Gastroesophageal sphincter (tissue), 4 donors: ENCODE measurements at places on chromosomes 6 and 20. TPM values are rescaled to one million over a fixed set of nuclear protein-coding genes. Genes with fewer than 3 reads are reported as not detected.
A peak's percentile ranks its signal among the peaks of the same experiment; 100 is the strongest.

GRCh38 chr6:30914854-30915590 is 984 bp downstream of the VARS2 start:
- ATAC-seq, result no peak

- ATAC-seq, result peak; percentile 46
These were observed 17.6 kb downstream of the CD109 start for GRCh38 chr6:73713426-73714147.

DNA sequence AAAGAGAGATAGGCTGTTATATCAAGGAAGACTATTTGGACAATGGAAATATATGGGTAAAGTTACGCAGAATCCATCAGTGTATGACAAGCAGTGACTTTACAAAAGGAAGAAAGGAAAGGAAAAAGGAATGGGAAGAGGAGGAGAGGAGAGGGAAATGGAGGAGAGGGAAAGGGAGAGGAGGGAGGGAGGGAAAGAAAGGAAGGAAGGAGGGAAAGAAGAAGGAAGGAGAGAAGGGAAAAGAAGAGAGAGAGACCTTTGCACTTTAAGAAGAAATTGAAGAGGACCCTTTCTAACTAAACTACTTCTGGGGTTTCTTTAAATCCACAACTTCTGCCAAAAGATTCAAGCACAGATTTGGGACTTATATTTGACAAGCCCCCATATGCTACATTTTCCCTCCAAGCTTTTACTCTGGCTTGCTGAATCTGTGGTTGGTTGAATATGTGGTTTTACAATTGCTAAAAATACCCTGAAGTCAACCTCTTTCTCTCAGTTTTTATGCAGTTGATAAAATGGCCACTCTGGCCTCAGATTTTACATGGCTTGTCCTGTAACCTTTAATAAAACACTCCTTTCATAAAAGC is 120.8 kb upstream of the RAB32 start:
- ATAC-seq, result no peak

- no peak for ATAC-seq
These were observed 85.6 kb downstream of the TTLL2 start for GRCh38 chr6:167410462-167410861.

GRCh38 chr20:63027922-63028389 is 21.2 kb upstream of the BHLHE23 start:
- no peak for ATAC-seq

DNA sequence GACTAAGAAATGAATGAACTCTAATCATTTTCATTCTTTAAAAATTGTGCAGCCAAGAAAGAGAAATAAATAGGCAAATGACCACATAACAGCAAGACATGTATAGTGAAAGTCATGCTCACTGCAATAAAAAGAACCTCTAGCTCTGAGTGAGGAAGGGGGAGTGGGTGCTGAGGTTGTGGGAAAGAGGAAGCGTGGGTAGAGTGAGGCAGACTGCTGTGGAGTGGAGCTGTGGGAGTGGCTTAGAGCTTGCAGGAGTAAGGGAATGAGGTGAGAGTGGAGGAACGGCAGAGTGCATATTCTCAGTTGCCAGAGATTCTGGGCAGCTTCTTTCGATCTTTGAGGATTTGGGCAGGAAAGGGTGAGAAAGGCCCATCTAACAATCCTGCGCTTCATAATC is 10.4 kb downstream of the DEFB129 start:
- no peak for ATAC-seq

DNA sequence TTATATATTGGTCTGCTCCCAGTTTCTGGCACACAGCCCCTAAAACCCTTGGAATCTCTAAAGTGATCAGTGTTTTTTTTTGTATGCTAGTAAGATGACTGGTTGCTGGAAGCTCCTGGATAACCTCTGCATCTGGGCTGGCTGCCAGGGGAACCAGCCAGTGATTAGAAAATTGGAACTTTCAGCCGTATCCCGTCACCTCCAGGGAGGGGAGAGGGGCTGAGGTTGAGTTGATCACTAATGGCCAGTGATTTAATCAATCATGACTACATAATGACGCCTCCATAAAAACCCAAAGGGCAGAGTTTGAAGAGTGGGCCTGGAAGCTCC is 48.0 kb upstream of the NOP56 start:
- ATAC-seq, result no peak

DNA sequence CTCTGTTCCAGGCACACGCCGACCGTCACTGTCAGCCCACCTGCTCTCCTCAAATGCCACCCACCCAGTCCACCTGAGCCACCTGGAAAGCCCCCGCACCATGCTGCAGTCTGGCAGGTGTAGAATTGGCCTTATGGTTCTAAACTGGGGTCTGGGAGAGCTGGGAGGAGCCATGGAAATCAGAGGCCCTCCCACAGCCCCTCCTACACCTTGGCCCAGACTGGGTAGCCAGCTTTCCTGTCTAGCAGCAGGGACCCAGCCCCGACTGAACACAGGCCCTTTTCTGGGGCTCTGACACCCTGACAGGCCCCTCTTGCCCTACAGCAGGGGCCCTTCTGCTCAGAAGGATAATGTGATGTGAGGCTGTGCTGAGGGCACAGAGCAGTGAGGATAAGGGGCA is 31.1 kb downstream of the LRFN2 start:
- ATAC-seq, result no peak

- ATAC-seq, result no peak
These were observed 2.8 kb downstream of the KCNQ5 start for GRCh38 chr6:72624557-72625160.

DNA sequence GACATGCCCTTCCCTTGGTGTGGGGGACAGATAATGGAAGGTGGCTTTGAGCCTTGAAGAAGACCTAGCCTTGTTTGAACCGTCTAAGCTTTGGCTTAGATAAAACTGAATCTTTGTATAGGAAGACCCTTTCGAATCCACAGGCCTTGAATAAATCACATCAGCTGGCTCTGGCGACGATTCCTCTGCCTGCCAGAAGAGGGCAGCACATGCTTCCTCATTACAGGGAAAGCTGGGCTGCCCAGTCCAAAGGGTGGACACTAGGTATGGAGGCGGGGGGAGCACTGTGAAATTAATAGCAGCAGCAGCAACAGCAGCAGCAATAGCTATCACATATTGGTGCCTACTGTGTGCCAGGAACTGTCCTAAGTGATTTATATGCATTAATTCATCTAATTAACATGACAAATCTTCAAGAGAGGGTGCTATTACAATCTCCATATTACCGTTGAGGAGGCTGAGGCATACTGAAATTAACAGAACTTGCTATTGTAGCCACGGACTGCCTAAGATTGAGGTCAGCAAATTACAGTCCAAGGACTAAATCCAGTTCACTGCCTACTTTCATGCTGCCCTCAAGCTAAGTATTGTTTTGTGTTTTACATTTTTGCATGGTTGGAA is 85.1 kb downstream of the CLIC5 start:
- ATAC-seq, result peak; percentile 63

DNA sequence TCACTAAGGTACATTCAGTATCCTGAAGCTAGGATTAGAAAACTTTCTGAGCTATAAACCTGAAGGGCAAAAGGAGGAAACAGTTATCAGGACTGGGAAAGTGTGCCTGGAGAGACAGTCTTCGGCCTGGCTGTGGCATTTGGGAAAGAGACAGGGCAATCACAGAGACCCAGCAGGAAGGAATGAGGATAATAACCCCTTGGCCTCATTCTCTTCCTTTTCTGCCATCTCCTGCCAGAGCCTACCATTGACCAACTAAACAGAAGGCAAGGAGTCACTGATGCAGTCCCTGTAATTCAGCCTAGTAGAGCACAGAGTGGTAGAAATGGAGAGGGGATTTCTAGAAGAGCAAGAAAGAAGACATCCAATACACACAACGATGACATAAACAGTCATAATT is 359.4 kb downstream of the HDGFL1 start:
- no peak for ATAC-seq

- peak; percentile 53 for ATAC-seq
These were observed 250.1 kb downstream of the ATXN1 start for GRCh38 chr6:16511040-16511660.

GUCA1A gene
- 0.46 TPM for total RNA-seq

SLC22A3 gene
- 31.0 TPM for total RNA-seq

PGBD1 gene
- 6.5 TPM for total RNA-seq

RAET1E gene
- total RNA-seq, result not detected

KHDRBS2 gene
- 0.81 TPM for total RNA-seq

NDUFAF5 gene
- total RNA-seq, result 38.8 TPM
